ENCODE measurements at places on chromosomes 2 and 18. TPM values are rescaled to one million over a fixed set of nuclear protein-coding genes. Genes with fewer than 3 reads are reported as not detected.

Gene ACTR1B
- 150 TPM for total RNA-seq

Gene NAB1
- total RNA-seq: 24.8 TPM

Gene SLC11A1
- total RNA-seq: 0.23 TPM

Gene TNFRSF11A
- 8.0 TPM for total RNA-seq

Gene CPO
- not detected for total RNA-seq

Gene LHCGR
- not detected for total RNA-seq

Gene REG1B
- not detected for total RNA-seq

Gene PLA2R1
- not detected for total RNA-seq

Gene TBR1
- not detected for total RNA-seq
